Activated T-cell treated with anti-CD3 and anti-CD28 coated beads for 4 hours (primary cell): ENCODE measurements at places on chromosomes 11 and 22.

GRCh38 chr11:130980071-130980862, 64.0 kb upstream of the SNX19 start:
- DNase-seq, result no peak

GRCh38 chr11:69423611-69424385, 57.7 kb upstream of the LINC01488 start:
- no peak for DNase-seq

DNA sequence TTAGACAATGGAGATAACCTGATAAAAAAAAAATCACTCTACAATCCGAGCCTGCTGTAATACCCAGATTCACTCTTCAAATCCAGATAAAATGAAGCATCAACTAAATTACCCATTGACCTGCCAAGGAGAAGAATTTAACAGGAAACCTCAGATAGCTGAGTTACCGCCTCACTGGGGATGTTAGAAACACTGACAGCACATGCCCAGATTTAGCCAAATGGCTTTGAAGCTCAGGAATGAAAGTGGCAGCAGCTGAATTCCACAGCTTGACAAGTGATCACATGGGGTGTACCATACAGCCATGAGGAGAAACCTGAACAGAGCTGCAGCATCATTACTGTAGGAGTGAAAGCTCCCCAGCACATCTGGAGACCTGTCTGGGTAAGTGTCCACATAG, 807.6 kb downstream of the DLG2 start:
- DNase-seq, result no peak

- no peak for DNase-seq
Measured at GRCh38 chr11:69442012-69442806, 39.3 kb upstream of the LINC01488 start.

DNA sequence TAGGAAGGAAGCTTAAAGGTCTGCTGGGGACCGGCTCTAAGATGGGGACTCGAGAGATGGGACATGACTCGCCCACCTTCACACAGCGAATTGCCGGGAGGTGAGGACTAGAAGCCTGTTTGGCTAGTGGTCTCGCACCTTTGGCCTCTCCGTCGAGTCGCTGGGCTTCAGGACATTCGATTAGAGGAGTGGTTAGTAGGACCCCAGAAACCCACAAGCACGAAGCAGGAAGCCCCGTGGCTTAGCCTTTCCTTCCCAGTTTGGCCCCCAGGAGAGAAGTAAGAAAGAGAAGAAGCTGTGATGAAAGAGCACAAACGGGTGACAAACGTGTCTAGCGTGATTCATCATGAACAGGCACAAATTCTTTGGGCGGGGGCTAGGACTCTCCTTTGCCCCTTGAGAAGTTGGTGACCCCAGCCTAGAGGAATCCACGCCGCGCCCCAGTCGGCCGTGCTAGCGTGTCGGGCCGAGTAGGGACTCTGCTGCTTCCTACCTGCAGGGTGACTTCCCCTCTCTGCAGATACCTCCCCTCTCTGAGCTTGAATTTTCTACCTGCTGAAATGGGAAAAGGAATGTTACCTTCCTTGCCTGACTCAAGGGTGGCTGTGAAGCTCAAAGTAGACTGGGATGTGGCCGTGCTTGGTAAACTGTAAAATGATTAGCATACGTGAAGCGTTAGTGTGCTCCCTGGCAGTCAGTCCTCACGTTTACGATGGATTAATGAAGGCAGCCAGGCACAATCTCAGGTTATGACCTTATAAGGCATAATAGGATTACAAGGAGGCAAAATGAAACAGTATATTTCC, 1.1 kb upstream of the ADM start:
- DNase-seq, result no peak

GRCh38 chr22:43439368-43440103, 27.7 kb downstream of the MPPED1 start:
- no peak for DNase-seq

DNA sequence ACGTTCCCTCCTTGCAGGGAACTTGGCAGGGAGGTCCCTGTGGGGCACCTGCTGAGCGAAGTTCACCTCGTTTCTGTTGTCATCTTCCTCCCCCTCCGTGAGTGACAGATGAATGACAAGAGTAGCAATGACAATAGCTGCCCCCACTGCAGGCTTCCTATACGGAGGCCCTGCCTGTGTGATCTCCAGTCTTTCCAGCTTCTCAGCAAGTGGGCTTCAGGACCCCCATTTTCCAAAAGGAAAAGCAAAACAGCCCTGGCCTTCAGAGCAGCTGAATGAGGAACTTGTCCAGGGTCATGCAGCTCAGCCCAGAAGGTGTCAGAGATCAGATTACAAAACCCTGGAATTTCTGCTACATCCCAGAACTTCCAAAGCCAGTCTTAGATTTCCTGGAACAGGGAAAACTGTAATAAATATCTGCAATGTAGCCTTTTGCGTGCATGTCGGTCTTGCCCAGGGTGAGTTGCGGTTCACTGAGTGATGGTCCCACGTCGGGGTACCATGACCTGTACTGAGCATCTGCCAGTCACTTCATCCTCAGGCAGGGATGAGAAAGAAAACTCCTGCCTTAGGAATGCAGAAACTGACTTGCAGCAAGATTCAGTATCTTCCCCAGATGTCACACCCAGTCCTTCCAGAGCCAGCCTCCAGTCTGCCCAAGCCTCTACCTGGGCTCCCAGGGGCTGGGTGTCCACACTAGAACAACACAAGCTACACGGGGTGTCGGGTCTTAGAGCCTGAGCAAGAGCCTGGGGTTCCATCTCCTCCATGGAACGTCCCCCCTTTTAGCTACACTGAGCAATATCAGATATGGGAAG, 1457.0 kb downstream of the BRD1 start:
- no peak for DNase-seq

GRCh38 chr22:24497841-24498258, 2.7 kb downstream of the UPB1 start:
- no peak for DNase-seq

DNA sequence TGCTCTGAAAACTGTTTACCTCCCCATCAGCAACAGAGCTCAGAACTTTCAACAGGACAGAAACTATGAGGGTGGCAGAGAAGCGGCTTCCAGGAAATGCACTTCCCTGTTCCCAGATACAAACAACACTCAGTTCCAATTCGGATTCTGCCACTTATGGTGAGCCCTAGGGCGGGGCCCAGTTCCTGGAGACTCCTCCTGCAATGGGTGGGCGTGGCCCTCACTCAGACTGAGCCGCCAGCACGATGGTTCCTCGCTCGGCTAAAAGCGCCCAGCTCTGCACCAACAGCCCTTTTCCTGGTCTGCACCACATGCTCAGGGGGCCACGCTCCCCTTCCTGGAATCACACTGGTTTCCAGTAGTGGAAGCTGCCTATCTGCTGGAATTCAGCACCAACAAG, 314.1 kb downstream of the CTTN start:
- no peak for DNase-seq

DNA sequence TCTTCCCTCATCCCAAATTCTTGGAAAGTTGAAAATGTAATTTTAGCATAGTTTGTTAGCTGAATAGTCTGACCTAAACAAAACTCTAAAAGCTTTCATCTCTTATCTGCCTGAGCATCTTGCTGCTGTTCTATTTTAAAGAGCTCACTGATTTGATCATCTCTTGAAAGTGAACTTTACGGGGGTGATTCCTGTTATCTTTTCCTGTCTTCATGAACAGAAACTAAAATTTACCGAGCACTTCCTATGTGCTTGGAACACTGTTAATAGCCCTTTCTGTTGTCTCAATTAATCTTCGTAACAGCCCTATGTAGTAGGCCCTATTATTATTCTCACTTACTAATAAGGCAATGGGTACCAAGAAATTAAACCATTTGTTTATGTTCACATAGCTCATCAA, 12.3 kb downstream of the AMOTL1 start:
- DNase-seq, result no peak

DNA sequence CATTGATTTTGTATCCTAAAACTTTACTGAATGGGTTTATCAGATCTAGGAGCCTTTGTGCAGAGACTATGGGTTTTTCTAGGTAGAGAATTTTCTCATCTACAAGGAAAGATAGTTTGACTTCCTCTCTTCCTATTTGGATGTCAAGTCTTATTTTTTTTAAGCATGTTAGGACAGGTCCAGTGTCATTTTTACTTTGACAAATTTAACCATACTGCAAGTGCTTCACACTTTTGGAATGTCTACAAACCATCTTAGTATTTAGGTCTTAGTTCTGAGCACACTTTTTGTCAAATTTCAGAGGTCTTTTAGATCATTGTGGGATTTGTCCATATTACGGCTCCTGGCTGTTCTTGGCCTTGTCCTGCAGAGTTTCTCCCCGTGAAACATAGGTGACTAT, 715.2 kb upstream of the RAG2 start:
- DNase-seq, result no peak

GRCh38 chr11:34840736-34841386, 75.3 kb downstream of the APIP start:
- no peak for DNase-seq

GRCh38 chr11:92131289-92131865, 93.2 kb upstream of the FAT3 start:
- DNase-seq, result no peak

GRCh38 chr22:39362271-39362670, 12.5 kb downstream of the SYNGR1 start:
- DNase-seq, result no peak

DNA sequence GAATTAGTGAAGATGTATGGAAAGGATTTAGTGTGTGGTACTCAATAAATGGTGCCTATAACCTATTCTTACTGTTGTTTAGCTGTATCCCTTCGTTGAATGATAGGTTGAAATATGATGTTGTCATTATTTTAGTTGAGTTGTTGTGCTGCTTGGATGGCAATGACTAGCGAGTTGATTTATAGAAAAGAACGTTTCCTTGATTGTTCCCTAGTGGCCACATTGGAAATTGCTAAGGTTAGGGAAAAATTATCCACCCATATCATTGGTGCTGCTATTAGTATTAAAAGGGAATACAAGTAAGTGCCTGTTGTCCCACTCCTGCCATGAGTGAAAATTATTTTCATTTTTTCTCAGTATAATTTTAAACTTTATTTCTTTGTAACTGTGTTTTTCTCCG, 14.5 kb downstream of the EMSY start:
- DNase-seq, result no peak

- no peak for DNase-seq
Measured at GRCh38 chr11:6505577-6506240, 8.6 kb downstream of the DNHD1 start.
